Lung (tissue), 17 donors: ENCODE measurements at places on chromosomes 11 and 22. TPM values are rescaled to one million over a fixed set of nuclear protein-coding genes. Genes with fewer than 3 reads are reported as not detected.

C22orf39 gene
- 24.2 TPM for total RNA-seq

SCUBE2 gene
- 3.7 TPM for total RNA-seq

OR52E2 gene
- not detected for total RNA-seq

NRXN2 gene
- total RNA-seq, result 1.7 TPM

GRCh38 chr22:27336151-27337090 is 465.1 kb downstream of the MN1 start:
- no peak for DNase-seq

DNA sequence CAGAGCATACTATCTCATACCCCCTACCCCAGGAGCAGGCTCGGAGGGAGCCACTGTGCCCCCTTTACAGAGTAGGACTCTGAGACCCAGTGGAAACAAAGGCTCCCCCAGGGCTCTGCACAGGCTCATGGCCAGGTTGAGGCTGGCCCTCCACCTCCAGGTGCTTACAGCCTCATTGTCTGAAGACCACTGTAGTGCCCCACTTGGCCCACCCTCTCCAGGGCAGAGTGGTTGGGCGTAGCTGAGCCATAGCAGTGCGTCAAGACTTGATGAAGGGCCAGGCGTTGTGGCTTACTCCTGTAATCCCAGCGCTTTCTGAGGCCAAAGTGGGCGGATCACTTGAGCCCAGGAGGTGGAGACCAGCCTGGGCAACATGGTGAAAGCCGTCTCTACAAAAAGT is 1.7 kb downstream of the ANKRD13D start:
- no peak for DNase-seq

DNA sequence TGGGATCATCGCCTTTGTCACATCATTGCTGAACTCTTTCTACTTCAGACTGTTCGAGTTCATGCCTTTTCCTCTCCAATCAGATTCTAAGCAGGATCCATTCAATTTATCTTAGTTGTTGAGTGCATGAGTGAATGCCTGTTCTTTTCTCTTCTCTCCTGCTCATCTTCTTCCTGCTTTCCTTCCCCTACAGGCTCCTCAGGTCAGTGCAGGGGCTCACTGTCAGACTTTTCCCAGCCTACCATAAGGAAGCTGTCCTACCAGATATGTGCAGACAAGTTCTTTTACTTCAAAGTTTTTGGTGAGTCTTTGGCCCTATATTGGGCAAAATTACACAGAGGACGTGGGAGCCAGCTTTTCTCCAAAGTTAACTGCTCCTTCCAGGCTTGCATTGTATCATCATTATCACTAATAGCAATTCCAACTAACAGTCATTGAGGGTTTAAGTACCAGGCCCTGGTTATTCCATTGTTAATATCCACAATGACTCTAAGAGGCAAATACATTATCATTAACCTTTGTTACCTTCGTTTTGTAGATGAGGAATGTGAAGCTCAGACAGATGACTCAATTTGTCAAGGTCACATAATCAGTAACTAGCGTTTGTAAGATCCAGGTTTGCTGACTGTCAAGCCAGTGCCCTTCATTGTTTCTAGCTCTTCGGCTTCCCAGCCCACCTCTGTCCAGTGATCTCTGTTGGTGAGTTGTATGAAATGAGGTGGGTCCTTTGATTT is 30.4 kb downstream of the OR6Q1 start:
- DNase-seq, result no peak

DNA sequence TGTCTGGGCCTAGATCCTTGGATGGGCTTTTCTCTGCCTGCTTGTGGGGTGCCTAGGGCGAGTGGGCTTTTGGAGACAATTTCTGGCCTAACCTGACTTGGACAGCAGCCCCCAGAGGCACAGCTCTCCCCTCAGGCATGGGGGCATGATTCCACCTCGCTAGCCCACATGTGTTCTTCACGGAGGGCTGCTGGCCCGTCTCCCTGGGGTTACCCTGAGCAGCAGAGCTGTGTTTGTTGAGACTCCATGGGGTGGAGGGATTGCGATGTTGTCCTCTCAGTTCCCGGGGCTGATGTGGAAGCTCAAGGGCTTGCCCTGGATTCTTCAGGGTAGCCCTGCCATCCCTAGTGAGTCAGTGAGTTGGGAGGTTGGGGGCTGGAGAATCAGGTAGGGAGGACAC is 2.4 kb upstream of the LRRC75B start:
- DNase-seq, result no peak

DNA sequence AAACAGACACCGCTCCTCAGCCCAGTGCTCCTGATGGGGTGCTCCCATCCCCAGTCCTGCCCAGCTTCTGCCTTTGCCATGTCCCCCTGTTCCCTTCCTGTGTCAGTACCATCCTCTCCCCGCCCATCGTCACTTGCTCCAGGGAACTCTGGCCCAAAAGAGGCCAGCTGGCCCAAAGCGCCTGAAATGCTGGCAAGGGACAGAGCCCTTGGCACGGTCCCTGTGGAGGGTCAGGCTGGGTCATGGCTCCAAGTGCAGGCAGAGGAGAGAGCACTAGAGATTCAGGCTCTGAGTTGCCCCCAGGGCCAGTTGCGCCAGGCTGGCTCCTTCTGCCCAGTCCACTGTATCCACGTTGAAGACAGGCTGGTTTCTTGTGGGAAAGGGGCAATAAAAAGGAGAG is 8.4 kb upstream of the HDHD5 start:
- peak; percentile 17 for DNase-seq

- DNase-seq, result no peak
Measured at GRCh38 chr11:1081601-1082311, 7.1 kb downstream of the MUC2 start.

DNA sequence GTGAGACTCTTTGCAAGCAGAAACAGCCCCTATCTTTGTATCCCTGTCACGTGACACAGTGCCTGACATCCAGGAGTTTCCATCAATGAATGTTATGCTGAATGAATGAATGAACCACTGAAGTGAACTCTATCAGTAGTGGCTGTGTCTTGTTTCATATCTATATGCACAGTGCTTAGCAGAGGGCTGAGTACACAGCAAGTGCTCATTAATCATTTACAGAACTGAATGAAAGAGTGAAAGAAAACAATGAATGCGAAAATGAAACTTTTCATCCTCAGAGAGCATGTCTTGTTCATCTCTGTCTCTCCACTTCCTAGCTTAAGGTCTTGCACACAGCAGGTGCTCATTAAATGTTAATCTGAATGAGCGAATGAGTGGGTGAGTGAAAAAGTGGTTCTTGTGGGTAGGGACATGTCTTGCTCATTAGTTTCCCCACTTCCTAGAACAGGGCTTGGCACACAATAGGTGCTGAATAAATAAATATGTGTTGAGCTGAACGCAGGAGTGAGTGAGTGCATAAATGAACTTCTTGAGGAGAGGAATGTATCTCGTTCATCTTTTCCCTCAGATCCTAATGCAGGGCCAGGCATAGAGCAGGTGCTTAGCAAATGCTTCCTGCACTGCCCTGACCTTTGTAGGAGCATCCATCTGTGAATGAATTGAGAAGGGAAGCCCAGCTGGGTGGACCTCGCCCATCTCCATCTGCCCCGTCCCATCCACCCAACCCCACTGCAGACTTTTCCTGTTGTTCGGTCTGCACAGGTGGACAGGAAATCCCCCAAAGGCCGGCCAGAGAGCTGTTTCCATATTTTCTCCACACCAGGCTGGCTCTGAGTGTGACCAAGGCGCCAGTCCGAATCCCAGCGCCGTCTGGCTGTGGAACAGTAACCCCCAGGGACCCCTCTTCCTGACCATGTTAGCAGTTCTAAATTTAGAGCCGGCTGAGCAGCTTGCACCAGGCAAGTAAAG is 113.4 kb upstream of the CRYBB3 start:
- DNase-seq, result peak; percentile 32
